Glutamatergic neuron (in vitro differentiated cells): ENCODE measurements at places on chromosomes 5 and 9.

DNA sequence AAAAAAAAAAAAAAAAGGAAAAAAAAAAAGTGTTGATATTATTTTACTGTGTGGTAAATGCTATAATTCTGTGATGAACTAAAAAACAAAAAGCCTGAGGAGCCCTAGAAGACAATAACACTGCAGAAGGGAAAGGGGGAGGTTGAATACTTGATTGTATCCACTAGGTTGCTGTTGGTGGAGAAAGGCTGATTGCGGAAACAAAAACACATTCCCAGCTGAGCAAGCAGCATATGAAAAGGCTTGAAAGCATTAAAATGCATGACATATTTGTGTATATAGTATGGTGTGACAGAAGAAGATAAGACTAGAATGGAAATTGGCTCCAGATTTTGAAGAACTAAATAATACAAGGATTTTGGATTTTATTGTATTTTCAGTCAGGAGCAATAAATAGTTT lies 8.9 kb downstream of the RABGAP1 start:
- DNase-seq: no peak

- no peak for DNase-seq
Measured at GRCh38 chr9:78311886-78312524, 15.1 kb downstream of the PSAT1 start.

DNA sequence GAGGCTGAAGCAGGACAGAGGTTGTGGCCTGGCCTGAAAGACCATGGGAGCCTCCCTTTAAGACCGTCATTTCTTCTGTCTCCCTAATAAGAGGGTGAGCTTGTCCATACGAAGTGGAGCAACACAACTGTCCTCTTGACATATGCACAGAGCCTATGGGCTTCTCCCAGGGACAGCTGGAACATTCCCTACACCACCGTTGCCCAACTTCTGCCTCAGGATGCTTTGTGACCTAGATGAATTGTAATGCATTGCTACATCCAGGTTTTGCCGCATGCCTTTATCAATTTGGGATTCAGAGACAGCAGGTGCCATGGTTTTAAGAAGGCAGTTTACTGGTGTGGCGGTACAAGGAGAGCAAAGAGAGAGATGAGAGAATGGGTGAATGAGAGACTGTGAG lies 34.4 kb upstream of the ZNF622 start:
- no peak for DNase-seq

DNA sequence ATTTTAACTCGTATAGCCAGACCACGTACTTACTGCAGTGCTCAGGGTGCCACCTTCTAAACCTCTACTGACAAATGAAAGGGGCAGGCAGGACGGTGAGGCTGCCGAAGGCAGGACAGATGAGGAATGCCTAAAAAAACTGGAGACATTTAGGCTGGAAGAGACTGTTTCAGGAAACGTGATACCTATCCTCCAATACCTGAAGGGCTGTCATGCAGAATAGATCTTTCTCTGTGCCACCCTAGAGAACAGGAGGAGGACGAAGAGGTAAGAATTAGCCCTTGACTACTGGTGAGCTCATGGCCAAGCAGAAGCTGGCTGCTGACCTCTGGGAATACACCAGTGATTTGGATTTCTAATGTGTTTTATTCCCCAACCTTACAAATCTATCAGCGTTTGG lies 139.4 kb downstream of the EFNA5 start:
- DNase-seq: no peak

GRCh38 chr5:146342882-146343865 lies 4.5 kb downstream of the POU4F3 start:
- peak; percentile 30 for DNase-seq

GRCh38 chr5:34627794-34628193 lies 28.3 kb upstream of the RAI14 start:
- no peak for DNase-seq

DNA sequence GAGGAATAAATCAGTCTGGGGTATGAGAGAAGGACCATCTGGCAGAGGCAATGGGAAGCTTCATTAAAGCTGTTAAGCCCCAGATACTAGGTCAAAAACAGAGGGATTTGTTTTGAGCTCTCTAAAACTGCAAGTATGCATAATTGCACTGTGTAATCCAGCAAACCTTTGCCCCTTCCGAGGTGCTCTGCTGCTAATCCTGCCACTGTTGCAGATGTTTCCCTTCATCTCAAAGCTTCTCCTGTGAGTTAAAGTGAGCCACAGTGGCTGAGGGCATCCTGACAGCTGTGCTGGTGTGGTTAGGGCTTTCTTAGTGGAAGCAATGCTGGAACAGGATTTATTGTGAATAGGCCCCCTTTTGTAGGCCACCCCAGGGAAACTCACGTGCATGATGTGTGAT lies 160.3 kb upstream of the TRPC7 start:
- DNase-seq: no peak

DNA sequence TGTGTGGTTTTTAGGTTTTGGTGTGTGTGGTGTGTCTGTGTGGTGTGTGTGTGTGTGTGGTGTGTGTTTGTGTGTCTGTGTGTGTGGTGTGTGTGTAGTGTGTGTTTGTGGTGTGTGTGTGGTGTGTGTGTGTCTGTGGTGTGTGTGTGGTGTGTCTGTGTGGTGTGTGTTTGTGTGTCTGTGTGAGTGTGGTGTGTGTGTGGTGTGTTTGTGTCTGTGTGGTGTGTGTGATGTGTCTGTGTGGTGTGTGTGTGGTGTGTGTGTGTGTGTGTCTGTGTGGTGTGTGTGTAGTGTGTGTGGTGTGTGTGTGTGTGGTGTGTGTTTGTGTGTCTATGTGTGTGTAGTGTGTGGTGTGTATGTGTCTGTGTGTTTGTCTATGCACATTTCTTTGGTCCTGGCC lies 25.0 kb upstream of the NKD2 start:
- no peak for DNase-seq

DNA sequence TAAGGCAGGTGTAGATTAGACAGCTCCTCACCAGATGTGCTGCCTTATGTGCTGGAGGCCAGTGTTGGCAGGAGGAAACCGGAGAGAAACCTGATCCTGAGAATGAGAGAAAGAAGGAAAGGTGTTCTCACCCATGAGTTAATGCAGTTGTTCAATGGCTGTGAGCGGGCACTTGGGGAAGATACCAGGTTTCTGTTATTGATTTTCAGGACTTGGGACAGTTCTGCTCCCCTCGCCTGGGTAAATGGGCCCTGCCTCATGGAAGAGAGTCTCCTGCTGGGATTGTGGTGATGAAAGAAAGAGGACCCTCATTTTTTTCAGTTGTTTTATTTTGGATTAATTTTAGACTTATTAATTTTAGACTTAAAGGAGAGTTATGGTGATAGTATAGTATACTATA lies 59.5 kb downstream of the EGFLAM start:
- no peak for DNase-seq

- peak; percentile 14 for DNase-seq
Measured at GRCh38 chr5:178309271-178310013, 76.8 kb upstream of the PHYKPL start.

GRCh38 chr5:53944981-53945380 lies 365.4 kb downstream of the ARL15 start:
- DNase-seq: no peak

DNA sequence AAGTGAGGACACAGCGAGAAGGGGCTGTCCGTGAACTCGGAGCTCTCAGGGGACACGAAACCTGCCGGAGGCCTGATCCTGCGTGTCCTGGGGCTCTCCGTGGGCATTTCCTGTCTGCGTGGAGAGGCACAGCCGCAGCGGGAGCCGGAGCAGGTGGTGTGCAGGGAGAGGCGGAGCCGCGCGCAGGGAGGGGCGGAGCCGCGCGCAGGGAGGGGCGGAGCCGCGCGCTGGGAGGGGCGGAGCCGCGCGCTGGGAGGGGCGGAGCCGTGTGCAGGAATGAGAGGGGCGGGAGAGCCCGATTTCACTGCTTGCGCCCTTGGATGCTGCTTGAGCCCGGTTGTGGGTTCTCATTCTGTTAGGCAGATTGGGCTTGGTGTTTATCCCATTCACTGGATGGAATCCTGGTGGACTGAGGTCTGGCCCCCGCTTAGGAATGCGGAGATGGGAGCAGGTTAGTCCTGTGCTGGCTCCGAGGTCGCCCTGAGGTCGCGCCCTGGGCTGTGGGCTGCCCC lies 26.7 kb downstream of the NDUFS6 start:
- DNase-seq: no peak

DNA sequence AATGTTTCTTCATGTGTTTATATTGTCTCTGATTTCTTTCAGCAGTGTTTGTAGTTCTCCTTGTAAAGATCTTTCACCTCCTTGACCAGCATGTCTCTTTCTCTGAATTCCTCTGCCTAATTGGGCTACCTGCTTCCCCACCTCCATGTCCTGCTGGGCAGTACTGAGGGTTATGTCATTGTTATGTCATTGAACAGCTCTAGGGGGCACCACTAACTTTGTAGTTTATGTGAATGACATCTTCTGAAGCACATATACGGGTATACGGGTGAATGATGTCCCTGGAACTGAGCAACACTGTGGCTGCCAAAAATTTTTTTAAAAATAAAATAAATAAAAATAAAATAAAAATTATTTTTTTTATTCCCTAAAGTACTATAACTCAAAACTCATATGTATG lies 16.9 kb upstream of the SNCAIP start:
- no peak for DNase-seq

- DNase-seq: no peak
Measured at GRCh38 chr5:6885581-6885980, 172.3 kb downstream of the TENT4A start.

DNA sequence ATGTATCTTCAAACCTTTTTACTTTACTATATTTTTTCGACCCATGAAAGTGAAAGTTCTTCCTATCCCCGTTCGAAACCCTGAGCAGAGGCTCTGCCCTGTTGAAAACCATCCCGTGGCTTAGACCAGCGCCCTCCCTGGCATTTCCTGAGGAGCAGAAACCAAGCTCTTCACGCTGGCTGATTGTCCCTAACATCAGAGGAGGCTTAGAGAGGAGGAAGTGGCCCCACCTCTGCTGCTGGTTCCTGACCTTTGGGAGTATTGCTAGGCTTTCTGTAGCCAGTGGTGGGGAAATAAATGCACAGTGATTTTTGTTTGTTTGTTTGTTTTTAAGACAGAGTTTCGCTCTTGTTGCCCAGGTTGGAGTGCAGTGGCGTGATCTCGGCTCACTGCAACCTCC lies 4.2 kb upstream of the PTGES start:
- no peak for DNase-seq

DNA sequence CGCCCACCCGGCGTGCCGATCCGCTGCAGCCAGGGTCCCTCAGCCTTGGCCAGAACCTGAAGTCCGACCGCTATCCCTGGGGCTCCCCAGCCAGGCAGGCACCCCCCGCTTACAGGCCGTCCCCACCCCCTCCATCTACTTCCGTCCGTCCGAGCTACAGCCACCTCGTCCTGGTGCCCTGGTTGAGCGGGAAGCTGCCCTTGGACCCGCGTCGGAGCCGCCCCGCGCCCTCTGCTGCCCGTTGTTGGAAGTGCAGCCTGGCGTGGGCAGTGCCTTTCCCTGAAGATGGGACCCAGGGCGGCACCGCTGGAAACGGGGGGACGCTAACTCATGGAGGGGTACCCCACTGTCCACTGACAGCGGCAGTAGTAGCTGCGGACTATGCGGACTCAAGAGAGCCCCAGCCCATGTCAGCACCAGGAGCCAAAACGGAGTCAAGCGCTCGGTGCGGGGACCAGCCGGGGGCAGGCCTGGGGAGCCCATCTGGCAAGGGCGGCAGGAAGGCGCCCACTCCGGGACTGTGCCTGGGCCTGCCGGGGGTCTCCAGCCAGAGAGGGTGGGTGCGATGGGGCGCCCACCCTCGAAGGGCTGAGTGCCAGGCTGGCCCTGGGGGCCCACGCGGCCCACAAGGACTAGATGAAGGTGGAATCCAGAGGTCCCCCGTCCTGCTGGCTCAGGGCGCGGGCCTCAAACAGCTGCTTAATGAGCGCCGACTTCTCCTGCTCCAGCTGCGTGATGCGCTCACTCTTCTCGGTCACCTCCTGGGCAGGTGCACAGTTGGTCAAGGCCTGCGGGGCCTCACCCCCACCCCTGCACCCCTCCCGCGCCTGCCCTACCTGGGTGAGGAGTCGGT lies 6.1 kb downstream of the SAPCD2 start:
- peak; percentile 86 for DNase-seq

DNA sequence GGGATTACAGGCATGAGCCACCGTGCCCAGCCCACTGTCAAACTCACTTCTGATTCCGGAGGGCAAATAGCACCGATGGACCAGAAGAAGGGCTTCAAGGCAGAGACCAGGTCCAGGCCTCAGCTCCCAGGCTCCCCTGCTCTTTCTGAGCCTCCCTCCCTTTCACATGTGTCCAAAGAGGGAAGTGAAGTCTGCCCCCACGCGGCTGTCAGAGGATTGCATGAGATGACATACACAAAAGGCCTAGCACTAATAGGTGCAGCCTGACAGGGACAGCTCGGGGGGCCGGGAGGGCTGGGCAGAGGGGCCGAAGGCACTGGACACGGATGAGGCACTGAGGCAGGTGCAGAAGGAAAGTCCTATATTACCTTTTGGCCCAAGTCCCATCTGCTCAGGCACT lies 16.1 kb downstream of the FBP1 start:
- DNase-seq: peak; percentile 75

DNA sequence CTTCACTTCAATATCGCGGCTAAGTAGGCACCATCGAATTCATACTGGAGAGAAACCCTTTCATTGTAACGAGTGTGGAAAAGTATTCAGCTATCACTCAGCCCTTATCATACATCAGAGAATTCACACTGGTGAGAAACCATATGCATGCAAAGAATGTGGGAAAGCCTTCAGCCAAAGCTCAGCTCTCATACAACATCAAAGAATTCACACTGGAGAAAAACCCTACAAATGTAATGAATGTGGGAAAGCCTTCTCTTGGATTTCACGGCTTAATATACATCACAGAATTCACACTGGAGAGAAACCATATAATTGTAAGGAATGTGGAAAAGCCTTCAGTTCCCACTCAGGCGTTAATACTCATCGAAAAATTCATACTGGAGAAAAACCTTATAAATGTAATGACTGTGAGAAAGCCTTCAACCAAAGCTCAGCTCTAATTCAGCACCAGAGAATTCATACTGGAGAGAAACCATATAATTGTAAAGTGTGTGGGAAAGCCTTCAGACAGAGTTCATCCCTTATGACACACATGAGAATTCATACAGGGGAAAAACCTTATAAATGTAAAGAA lies 9.5 kb downstream of the ZNF879 start:
- no peak for DNase-seq

DNA sequence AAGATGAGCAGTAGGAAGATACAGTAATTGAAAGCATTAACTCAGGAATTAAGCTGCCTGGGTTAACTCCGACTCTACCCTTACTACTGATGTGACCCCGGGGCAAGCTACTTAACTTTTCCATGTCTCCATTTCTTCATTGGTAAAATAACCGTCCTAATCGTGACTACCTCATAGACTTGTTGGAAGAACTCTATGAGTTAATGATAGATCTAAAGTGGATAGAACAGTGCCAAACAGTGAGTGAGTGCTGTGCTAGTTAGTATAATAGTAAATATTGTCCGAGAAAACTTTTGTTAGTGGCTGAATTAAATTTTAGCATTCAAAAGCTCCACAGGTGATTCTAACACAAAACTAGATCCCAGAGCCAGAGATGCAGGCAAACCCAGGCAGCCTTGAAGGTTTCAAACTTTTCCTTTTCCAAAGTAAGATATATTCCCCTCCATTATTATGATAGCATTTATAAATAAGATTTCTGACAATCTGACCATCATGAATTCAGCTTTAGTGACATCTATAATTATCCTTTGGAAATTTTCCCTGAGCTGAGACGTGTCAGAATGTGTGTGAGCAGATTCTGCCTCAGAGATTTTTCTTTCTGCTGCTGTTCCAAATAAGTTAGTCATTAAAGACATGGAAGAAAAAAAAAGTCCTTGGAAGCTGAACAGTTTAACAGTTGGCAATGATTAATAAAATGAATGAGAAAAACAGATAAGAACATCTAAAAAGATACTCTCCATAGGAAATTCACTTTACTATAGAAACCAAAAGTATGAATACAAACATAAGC lies 369.5 kb downstream of the PRELID2 start:
- DNase-seq: no peak
